ENCODE measurements at places on chromosomes 2 and 18. TPM values are rescaled to one million over a fixed set of nuclear protein-coding genes. Genes with fewer than 3 reads are reported as not detected.

DNA sequence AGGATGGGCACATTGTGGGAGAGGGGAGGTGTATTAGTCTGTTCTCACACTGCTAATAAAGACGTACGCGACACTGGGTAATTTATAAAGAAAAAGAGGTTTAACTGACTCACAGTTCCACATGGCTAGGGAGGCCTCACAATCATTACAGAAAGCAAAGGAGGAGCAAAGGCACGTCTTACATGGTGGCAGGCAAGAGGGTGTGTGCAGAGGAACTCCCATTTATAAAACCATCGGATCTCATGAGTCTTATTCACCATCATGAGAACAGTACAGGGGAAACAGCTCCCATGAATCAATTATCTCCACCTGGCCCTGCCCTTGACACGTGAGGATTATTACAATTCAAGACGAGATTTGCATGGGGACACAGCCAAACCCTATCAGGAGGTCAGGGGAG, 266.7 kb downstream of the HAUS1 start:
- H3K4me1 ChIP-seq = no peaks in the 10 kb centered on the region
- H3K27ac ChIP-seq = no peak overlapping the region
- H3K36me3 ChIP-seq = no peaks in the 10 kb centered on the region

DNA sequence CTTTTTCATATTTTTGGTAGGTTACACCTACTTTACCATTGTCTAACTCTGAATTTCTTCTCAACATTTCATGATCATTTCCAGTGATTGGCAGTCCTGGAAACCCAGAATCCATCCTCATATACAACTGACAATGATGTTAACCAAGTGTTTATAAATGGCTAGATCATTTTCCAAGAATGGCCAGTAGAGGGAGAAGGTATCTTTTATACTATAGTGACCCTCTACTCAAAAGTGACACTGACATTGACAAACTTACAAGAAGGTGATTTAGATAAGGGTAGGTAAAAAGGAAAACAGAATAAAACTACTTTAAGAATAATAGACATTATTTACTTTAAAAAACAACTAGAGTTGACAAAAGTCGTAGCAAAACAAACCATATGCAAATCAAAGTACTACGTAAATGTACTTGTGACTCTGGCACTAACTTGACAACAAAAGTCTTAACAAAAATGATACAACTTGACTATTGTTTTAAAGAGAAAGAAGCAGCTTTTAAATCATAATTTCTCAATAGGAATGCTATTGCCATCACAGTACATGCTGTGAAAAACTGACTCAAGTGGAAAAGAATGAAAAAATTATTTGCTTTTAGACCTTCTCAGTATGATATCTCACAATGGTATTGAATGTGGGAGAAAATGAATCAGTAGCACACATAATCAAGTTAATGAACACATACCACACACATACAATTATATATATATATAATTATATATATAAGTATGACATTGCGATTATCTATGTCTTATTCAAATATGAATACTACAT, 76.6 kb upstream of the GRB14 start:
- H3K4me3 ChIP-seq = no peak overlapping the region
- H3K27me3 ChIP-seq = no peaks in the 10 kb centered on the region
- H3K36me3 ChIP-seq = no peaks in the 10 kb centered on the region
- H3K4me1 ChIP-seq = no peaks in the 10 kb centered on the region
- DNase-seq = no peak
- H3K27ac ChIP-seq = no peak overlapping the region

DNA sequence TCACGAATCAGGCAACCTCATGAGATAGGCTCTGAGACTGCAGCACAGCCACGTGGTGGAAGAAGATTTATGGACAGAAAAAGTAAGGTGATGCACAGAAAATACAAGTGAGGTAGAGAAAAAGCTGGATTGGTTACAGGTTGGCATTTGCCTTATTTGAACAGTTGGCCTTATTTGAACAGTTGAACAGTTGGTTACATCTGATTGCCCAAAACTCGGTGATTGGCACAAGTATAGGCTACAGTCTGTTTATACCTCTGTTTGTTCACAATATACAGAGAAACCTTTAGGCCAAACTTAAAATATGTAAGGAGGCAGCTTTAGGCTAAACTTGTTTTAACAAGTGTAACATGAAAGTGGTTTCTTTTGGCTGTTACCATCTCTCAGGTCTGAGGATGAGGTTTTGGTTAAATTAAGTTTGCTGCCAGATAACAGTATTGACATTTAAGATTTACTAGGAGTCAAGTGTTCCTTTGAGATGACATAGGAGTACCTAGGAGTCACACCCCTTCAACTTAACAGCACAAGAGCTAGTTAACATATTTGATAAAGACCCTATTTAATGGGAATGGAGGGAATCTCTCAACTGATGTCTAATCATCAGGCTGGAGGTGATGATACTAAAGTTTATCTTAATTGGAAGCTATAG, 16.5 kb upstream of the GPR155 start:
- H3K27me3 ChIP-seq = no peaks in the 10 kb centered on the region
- DNase-seq = no peak
- no peaks in the 10 kb centered on the region for H3K36me3 ChIP-seq
- no peak overlapping the region for H3K27ac ChIP-seq
- H3K4me1 ChIP-seq = no peaks in the 10 kb centered on the region
- H3K4me3 ChIP-seq = no peak overlapping the region

GRCh38 chr2:121626777-121627524, 22.3 kb downstream of the CLASP1 start:
- peaks cover 14% of the 10 kb centered on the region for H3K4me1 ChIP-seq
- peak; percentile 85 for DNase-seq
- H3K36me3 ChIP-seq = no peaks in the 10 kb centered on the region
- no peaks in the 10 kb centered on the region for H3K27me3 ChIP-seq
- no peak overlapping the region for H3K4me3 ChIP-seq

CROCC2 gene
- total RNA-seq = not detected

DNA sequence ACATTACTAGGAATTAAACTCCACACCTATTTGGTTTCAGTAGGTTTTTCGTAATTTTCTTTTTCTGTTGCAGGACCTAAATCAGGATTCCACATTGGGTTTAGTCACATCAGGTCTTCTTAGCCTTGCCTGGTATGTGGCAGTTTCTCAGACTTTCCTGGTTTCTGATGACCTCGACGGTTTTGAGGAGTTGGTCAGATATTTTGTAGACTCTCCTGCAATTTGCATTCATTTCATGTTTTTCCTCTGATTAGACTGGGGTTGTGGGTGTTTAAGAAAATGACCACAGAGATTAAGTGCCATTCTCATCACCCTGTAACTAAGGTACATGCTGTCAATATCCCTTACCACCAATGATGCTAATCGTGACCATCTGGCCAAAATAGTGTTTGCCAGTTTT, 97.3 kb upstream of the ST6GAL2 start:
- no peak overlapping the region for H3K4me3 ChIP-seq
- H3K4me1 ChIP-seq = no peaks in the 10 kb centered on the region
- no peaks in the 10 kb centered on the region for H3K36me3 ChIP-seq
- no peaks in the 10 kb centered on the region for H3K27me3 ChIP-seq
- DNase-seq = no peak

DNA sequence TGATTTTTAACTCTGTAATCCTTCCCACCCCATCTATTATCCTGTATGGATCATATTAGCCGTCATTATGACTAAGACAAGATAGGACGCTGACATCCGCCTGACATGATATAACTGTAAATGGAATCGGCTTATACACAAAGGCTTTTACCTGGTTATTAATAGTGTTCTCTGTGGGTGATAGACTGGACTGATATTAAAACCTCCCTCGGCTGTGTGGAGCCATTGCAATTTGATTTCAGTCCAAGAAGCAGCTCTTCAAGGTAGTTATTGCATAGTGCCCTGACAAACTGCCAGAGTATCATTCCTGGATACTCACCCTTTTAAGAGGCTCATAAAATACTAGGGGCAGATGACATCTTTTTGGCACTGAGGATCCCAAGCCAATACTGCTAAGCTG, 226.1 kb upstream of the HNRNPA3 start:
- no peaks in the 10 kb centered on the region for H3K27me3 ChIP-seq
- no peak overlapping the region for H3K27ac ChIP-seq
- no peaks in the 10 kb centered on the region for H3K4me1 ChIP-seq

GRCh38 chr18:34623557-34623956, 86.5 kb upstream of the DTNA start:
- no peaks in the 10 kb centered on the region for H3K4me1 ChIP-seq
- no peak overlapping the region for H3K4me3 ChIP-seq
- no peak for DNase-seq
- no peaks in the 10 kb centered on the region for H3K27me3 ChIP-seq

LDLRAD4 gene
- total RNA-seq = 17.2 TPM

DNA sequence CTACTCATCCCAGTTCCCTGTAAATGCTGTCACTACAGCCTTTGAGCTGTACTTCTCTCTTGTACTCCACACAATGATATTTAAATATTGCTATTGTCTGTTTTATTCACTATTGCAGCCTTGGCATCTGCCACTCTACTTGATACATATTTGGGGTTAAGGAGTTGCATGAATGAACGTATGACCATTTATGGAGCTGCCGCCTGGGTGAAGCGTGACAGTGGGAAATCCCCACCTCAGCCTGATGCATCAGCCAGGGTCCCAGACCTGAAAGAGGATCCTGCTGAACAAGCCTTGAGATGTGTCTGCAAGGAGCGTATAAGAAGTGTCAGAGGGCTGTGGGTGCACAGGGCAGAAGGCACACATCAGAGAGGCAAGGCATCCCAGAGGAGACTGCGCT, 39.1 kb downstream of the MRPL35 start:
- H3K4me3 ChIP-seq = no peak overlapping the region
- DNase-seq = peak; percentile 35
- no peak overlapping the region for H3K27ac ChIP-seq
- no peaks in the 10 kb centered on the region for H3K27me3 ChIP-seq
- H3K4me1 ChIP-seq = peaks cover 21% of the 10 kb centered on the region

- H3K4me3 ChIP-seq = no peak overlapping the region
- H3K4me1 ChIP-seq = no peaks in the 10 kb centered on the region
- H3K27ac ChIP-seq = no peak overlapping the region
- no peaks in the 10 kb centered on the region for H3K27me3 ChIP-seq
Observed at GRCh38 chr18:13712400-13713131, 13.8 kb downstream of the FAM210A start.

DNA sequence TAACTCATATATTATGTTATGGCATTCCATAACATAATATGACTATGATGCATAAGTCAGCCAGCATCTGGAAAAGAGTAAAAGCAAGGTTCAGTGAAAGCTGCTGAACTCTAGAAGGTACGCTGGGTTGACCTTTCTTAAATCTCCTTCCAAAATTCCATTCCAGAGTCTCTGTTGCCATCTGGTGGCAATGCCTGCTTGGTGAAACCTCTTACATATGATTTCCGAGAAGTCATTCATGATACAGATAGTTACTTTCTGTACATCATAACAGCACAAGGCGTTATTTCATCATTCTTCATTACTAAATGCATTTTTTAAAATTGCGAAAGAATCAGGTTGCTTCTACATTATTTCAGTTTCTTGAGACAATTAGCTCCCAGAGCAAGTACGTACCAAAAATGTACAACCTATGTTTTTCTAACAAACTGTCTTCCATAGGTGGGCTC, 7.0 kb upstream of the EPG5 start:
- DNase-seq = no peak
- no peaks in the 10 kb centered on the region for H3K36me3 ChIP-seq
- no peak overlapping the region for H3K27ac ChIP-seq
- no peaks in the 10 kb centered on the region for H3K27me3 ChIP-seq
- H3K4me1 ChIP-seq = no peaks in the 10 kb centered on the region
- no peak overlapping the region for H3K4me3 ChIP-seq

Data from sigmoid colon (tissue), 7 donors.